ENCODE measurements at places on chromosomes 1 and 21.

- no peak for DNase-seq
Measured at GRCh38 chr21:43343992-43344886, 82.7 kb downstream of the SIK1 start.

- DNase-seq: no peak
Measured at GRCh38 chr1:230754796-230755195, 7.6 kb downstream of the CAPN9 start.

GRCh38 chr1:77219166-77219887, at the start of gene PIGK:
TSS of gene PIGK (minus strand) at chr1:77219430. CDS start at chr1:77219402, 28 bp downstream.
- peak; percentile 89 for DNase-seq

- no peak for DNase-seq
Measured at GRCh38 chr1:160309185-160309557, 24.2 kb upstream of the PEX19 start.

DNA sequence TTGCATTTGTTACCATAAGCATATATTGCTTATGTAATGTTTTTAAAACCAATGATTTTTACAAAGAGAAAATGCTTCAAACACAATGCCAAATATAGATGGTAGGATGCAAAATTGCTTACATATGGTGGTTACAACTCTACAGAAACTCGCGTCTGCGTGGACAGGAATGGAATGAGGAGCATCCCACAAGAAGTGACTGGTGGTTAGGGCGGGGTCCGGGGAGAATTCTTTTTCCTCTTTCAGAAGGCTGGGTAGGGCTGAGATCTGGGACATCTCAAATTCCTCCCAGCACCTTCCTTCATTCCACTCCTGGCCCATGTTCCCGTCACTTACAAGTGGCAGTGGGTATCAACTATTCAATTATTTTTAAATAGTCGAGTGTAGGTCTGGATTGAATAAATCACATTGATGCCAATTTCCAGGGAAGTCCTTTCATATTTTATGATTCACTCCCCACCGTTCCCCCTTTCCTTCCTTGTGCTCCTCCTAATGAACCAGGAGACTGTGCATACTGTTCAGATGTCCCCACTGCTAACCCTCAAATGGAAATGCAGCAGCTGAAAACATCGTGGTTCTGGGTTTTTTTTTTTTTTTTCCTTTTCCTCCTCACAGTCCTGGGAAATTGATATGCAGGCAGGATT, 174.5 kb upstream of the POU3F1 start:
- DNase-seq: no peak

DNA sequence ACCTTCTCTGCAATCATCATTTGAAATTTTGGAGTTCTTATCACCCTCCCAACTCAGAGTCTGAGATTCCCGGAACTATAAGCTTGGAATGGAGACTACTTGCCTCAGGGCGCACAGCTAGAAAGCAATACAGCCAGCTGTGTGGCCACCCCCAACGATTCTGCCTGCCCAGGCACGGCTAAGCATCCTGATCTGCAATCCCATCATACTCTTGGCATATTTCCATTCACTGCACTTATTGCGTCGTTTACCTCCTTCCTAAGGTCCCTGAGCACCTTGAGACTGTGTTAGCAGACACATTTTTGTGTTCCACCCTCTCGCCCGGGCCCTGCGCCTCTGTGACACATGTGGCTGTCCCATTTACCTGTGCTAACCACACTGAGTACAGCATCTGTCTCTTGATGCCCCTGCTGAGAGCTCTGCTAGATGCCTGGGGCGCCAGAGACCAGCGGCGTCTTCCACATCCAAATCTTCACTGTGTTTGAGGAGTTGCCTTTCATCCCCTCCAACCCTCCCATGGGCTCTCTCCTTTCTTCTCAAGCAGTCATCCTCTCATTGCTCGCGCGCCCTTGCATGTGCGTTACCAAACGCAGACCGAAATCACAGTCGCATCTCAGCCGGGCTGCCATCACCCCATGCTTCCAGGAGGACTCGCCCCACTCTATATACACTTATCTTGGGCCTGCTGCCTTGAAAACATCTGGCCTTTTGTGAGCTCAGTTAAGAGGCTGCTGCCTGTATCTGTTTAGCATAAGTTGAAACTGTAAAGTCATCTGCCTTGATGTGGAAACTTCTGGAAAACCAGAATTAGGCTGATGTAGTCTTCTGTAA, 3.5 kb upstream of the CLDN19 start:
- DNase-seq: no peak

GRCh38 chr21:23541571-23541970, 2065.7 kb downstream of the MRPL39 start:
- no peak for DNase-seq

All from stimulated activated CD4-positive, alpha-beta T cell treated with anti-CD3 and anti-CD28 coated beads, Interleukin-4, amount 100 ng/mL, for 24 hours (primary cell).